Immature natural killer cell (primary cell): ENCODE measurements at places on chromosomes 7 and 10.
A peak's percentile ranks its signal among the peaks of the same experiment; 100 is the strongest.

DNA sequence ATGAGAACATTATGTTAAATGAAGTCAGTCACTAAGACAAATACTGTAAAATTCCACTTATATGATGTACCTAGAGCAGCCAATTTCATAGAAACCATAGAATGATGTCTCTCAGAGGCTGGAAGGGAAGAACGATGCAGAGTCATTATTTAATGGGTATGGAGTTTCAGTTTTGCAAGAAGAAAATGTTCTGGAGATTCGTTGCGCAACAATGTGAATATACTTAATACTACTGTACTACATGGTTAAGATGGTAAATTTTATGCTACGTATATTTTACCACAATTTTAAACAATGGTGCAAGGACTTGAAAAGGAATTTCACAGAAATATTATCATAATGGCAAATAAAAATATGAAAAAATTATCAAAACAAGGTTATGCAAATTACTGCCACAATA, 972.6 kb downstream of the KCNMA1 start:
- DNase-seq, result no peak
- H3K27me3 ChIP-seq, result no peaks in the 10 kb centered on the region
- H3K27ac ChIP-seq, result no peak overlapping the region
- H3K4me1 ChIP-seq, result no peaks in the 10 kb centered on the region
- H3K4me3 ChIP-seq, result no peak overlapping the region
- H3K36me3 ChIP-seq, result no peaks in the 10 kb centered on the region

GRCh38 chr7:131413711-131414110, 86.0 kb downstream of the MKLN1 start:
- DNase-seq, result no peak
- no peaks in the 10 kb centered on the region for H3K27me3 ChIP-seq
- no peak overlapping the region for H3K4me3 ChIP-seq
- no peak overlapping the region for H3K27ac ChIP-seq
- H3K4me1 ChIP-seq, result peaks cover 11% of the 10 kb centered on the region
- H3K36me3 ChIP-seq, result peaks cover 40% of the 10 kb centered on the region

- DNase-seq, result no peak
- peaks cover 87% of the 10 kb centered on the region for H3K4me1 ChIP-seq
- H3K4me3 ChIP-seq, result peak overlapping the region; percentile 79
- H3K27me3 ChIP-seq, result peaks cover 19% of the 10 kb centered on the region
Measured at GRCh38 chr10:119306986-119307392, 99.6 kb downstream of the GRK5 start.

DNA sequence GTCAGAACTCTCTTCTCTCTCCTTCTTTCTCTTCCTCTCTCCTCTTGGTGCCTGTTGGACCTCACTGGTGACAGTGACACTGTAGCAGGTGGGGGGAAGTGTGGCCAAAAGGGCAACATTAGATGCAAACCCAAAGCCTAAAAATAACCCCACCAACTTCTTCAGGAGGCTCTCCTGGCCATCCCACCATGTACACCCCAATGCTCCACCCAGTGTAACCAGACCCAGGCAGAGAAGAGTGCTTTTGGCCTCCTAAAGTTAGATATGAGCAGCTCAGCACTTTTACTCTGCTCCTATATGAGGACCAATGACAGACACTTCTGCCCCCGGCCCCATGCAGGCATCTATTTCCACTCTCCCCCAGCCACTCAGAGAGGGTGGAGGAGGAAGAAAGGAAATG, 5.5 kb downstream of the MYOZ1 start:
- no peak overlapping the region for H3K27ac ChIP-seq
- DNase-seq, result no peak
- H3K36me3 ChIP-seq, result no peaks in the 10 kb centered on the region
- no peaks in the 10 kb centered on the region for H3K27me3 ChIP-seq
- H3K4me1 ChIP-seq, result no peaks in the 10 kb centered on the region
